ENCODE measurements at places on chromosomes 2 and 18.

DNA sequence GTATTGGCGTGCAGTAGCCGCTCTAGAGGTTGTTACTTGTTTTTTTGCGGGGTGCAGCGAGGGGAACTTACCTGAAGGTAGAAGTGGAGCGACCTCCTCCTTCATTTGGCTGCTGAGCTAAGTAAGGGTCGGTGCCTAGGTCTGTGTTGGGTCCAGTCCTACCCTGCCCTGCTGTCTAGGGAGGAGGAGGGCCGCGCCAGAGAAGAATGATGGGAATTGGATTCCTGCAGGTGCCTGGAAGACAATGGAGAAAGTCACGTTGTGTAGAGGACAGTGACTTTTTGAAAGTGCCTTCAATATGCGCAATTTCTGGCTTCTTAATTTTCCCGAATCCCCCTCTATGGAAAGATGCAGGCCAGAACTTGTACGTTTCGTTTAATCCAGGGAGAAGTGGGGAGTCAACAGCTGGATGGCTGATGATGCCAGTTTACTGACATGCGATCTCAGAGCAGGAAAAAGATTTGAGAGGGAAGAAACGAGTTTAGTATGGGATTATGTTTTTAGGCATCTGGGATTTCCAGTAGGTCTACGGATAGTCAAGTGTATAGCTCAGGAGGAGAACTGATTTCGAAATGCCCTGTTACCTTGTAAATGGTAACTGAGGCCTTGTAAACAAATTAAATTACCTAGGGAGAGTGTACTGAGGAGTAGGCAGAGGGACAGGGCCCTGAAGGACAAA is 653 bp downstream of the MRPS9 start:
- no peak for DNase-seq

DNA sequence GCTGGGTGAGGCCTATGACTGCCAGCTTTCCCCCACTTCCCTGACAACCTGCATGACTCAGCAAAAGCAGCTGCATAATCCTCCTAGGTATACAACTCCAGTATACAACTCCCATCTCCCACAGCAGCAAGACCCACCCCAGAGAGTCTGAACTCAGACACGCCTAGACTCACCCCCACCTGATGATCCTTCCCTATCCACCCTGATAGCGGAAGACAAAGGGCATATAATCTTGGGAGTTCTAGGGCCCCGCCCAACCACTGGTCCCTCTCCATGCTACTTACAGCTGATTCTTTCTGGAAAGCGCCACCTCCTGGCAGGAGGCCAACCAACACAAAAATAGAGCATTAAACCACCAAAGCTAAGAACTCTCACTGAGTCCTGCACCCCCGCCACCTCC is 296.5 kb downstream of the DCC start:
- no peak for DNase-seq

DNA sequence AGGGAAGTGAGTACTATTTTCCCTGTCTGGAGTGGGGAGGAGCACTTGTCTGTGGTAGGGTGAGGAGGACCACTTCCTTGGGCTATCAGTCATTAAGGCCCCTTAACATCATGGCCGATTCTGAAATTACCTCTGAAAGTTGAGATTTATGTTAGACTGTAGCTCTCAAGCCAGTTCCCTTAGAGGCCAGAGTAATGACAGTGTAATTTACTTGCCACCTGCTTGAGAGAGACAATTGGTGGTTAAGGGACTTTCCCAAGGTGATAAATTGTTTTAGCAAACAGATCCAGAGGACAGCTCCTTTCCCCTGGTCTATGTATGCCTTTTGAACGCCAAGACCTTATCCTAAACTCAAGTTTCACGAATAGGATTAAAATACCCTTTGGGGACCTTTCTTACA is 56.1 kb downstream of the NEDD4L start:
- no peak for DNase-seq

GRCh38 chr2:147636886-147637285 is 207.9 kb upstream of the ACVR2A start:
- DNase-seq, result no peak

DNA sequence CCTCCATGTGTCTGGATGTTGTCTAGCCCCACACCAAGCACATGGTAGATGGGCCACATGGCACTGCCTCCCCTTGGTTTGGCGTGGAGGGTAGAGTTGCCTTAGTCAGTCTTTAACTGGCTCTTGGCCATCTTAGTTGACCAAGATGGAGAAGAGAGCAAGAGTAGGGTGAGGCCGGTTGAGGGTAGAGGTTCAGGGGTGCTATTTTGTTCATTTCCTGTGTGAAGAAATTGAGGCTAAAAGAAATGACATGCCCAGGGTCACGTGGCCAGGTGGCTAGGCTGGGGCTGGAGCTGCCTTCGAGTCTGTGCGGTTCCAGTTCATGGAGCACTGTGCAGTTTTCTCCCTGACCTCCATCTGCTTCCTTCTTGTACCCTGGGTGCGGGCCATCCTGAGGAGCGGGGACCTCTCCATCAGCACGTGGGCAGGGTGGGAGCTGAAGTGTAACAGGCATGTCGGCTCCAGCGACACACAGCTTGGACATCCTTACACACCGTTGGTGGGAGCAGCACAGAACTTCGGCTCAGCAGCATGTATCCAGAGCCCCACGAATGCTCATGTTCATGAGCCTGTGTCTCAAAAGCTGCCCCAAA is 213.2 kb downstream of the GBX2 start:
- DNase-seq, result no peak

DNA sequence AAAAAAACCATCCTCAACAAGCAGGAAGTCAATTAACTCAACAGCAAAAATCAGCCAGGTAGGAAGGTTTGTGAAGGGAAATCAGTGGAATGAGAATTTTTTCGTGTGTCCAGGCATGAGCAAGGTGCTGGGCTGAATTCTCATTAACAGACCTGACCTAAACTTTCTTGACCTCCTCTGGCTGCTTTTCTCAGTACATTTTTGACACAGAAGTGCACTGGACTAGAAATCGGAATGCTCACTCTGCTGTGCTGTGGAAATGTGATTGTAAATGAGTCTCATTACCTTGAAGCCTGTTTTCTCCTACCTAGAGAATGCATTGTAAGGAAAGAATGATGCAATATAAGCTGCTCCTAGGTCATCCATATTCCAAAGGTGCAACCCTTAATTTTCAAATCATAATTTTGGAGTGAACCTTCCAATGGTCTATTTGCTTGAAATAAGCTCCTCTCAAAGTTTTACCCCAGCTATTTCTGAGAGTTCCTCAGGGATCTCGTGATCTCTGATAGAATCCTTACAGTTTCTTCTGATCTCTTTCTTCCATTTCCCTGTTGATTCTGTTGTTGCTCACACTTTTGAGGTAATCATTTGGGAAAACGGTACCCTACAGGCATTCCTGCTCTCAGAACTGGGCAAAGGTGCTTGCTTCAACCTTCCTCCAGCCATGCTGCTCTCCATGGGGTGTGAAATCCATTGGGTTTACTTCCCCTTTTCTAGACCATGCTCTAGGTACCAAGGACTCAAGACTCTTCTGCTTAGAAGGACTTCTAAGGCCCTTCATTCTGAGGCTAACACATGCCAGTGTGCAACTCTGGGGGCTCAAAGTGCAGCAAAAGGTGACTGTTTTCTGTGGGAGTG is 104.9 kb upstream of the ITPRID2 start:
- DNase-seq, result no peak

- no peak for DNase-seq
Observed at GRCh38 chr2:43729491-43730174, 44.2 kb upstream of the DYNC2LI1 start.

DNA sequence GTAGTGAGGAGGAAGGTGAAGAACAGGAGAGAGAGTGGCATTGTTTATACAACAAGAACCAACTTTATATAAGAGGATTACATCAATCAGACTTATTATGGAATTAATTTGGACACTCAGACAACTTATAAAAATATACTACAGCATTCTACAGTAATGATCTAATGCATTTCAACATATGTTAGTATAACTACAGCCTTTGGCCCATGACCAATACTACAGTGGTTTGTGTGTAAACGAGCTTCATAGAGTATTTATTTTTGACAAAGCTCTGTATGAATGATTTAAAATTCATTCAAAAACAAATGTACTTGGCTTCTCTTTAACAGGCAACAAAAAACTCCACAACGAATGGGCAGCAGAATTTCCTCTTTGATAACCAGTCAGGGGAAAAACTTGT is 72.8 kb downstream of the ZNF521 start:
- DNase-seq, result no peak

GRCh38 chr2:208607694-208608093 is 201.1 kb downstream of the PTH2R start:
- DNase-seq, result no peak

DNA sequence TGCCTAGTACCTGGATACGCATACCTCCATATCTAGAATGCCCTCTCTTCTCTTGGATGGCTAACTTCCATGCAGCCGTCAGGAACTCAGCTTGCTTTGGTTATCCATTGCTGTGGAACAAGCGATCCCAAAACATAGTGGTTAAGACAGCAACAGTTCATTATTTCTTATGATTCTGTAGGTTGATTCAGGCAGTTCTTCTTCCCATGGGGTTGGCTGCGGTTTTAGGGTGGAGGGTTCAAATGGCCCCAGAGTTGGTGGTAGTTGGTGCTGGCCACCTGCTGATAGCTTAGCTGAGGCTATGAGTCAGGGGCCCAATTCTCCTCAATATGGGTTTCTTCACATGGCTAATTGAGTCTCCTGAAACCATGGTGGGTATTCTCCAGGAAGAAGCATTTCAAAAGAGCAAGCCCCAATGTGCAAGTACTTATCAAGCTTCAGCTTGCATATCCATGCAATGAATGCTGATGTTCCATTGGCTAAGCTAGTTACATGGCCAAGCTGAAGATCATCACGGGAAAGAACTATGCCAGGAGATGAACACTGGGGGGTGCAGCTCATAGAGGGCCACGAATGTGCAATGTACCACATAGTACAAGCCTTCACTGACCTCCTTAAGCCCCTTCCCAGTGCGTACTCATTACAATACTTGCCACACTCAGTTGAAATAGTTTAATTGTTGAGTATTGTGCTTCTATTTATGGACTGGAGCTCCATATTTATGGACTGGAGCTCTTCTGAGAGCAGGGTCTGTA is 10.0 kb upstream of the RHOB start:
- no peak for DNase-seq

DNA sequence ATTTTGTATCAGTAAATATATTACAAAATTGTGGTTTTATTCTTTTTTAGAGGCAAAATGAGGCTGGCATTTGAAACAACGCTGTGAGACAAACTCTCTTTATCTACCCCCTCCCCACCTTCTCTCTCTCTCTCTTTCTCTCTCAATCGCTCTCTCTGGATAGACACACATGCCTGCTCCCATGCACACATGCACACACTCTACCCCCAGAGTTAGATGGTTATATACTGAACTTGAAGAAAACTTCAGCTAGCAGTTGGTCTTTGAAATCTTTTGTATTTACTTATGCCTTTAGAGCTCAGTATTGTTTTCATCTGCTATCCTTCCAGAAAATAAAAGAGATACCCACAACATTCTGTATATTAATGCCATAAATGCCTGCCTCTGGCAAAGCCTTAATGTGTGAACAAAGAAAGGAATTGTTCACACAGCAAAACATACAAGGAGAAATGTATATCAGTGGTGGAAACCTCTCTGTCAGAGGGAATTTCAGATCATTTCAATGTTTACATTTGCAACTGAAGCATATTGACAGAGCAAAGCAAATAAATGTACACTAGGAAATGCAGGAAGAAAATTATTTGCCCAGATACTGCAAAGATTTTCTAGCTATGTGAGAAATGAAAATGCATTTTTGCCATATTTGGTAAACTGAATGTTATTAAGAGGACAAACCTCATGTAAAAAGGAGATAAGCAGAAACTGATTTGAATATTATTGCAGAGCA is 217.0 kb upstream of the UBE2E3 start:
- DNase-seq, result no peak

DNA sequence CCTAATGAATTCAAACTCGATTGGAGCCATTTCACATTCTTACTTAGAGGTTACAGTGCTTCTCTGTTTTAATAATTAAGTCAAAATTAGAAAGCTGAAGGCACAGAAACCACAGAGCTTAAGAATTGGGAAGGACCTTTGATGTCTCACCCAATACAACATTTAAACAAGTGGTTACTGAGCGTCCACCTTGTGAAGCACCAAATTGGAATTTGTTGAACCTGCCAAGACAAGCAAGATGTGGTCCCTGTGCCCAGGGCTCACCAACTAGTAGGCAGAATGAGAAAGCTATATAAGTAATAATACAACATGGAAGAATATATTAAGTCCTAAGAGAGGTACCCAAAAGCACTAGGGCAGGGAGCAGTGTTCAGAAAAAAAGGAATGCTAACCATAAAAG is 64.5 kb upstream of the NPAS2 start:
- DNase-seq, result no peak

DNA sequence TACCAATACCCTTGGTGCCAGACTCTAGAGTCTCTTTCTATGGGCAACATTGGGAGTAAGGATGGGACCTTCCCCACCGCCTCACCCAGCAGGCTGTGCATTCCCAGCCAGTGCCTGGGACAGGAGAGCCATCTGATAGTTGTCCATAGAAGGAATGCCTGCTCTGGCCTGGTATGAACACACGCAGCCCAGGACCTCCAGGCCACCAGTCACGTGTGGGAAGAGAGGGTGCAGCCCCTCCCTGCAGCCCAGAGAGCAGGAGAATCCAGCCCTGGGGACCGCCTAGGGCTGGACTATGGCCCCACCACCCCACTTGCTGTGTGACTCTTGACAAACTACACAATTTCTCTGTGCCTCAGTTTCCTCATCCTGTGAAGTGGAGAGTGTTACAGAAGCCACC is 52.5 kb upstream of the ID2 start:
- no peak for DNase-seq

GRCh38 chr2:75564026-75564688 is 3.4 kb upstream of the EVA1A start:
- DNase-seq, result no peak

DNA sequence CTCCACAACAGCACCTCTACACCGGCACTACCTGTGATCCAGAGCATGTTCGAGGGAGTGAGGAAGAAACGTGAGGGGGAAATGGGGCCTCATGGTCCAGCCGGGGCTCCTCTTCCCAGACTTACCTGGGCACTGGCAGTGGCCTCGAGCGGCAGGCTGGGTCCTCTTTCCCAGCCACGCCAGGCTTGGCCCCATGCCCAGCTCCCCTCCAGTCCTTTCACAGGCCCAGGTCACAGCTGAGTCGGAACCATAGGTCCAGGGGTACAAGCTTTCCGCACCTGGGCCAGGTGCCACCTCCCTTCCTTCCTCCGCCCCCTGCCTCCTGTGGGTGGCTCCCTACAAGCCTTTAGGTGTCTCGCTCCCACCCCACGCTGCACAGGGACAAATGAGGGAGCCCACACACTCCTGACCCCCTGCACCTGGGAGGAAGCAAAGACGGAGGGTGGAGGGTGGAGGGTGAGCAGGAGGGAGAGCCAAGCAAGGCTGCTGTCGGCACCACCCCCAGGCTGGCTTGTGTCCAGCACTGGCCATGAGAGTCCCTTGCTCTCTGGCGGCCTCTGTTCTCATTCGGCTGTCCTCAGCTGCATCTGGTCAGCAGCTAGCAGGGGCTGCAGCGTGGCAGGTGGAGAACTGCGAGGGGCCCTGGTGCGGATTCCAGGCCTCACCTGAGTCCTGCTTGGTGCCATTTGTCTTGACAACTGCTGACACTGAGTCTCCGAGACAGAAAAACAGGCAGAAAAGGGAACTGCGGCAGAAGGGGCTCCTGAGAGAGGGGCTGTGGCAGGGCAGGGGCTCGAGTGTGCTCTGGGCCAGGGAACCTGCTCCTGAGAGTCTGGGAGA is 26.8 kb downstream of the ADRA2B start:
- no peak for DNase-seq
